ENCODE measurements at places on chromosomes 3 and 15.

DNA sequence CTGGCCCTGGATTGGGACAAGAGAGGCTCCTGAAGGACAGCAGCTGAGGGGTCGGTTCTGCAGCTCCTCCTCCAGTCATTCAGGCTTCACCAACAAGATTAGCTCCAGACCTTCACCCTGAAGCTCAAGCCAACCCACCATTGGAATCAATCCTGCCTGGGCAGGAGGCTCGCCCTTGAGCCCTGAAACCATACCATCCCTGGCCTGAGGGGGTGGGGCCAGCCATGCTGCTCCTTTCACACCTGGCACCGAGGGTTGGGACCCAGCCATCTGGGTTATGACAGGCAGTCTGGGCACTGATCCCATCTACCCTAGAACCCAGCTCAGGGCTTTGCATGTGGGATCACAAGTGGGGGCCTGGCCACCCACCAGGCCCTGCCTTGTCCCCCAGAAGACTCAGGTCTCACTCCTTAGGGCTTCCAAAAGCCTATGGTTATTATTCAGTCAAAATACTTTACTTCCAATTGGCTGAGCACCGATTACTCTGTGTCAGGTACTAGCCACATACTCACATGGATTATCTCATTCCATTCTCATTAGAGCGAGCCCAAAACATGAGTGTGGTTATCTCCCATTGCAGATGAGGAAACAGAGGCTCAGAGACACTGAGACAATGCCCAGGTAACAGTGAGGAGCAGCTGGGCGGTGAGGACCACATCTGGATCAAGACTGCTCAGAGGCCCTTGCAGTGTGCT, 3.1 kb downstream of the ABHD14B start:
- no peak for DNase-seq

GRCh38 chr3:52216585-52217408, 8.6 kb downstream of the TLR9 start:
- no peak for DNase-seq

DNA sequence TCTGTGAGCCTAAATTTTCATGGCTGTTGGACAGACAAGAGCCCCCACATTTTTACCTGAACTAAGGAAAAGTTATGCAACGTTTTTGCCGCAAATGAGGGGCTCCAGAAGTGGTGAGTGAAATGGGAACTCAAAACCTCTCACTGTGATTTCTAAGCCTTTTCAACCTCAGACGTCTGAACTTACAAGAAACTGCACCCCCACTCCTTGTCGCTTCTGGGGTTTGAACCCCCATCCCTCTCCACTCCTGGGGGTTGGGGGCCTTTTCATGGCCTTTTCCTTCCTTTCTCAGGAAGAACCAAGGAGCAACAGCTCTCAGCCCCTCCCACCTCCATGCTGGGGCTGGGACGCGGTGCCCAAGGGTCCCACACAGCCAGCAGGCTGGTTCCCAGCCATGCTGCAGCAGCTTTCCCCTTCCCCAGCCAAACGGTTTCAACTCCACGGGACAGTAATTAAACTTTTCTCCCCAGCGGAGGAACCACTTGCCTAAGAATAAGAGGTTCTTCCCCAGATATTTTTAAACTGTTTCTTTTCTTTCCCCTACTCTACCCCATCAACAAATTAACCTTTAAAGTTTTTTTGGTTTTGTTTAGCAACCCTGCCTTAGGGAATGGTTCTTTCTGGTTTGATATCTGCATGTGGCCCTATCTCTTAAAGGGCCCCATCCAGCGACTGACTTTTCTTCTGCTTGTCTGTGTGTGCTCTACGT, 387.6 kb upstream of the CBLB start:
- DNase-seq: peak; percentile 15

DNA sequence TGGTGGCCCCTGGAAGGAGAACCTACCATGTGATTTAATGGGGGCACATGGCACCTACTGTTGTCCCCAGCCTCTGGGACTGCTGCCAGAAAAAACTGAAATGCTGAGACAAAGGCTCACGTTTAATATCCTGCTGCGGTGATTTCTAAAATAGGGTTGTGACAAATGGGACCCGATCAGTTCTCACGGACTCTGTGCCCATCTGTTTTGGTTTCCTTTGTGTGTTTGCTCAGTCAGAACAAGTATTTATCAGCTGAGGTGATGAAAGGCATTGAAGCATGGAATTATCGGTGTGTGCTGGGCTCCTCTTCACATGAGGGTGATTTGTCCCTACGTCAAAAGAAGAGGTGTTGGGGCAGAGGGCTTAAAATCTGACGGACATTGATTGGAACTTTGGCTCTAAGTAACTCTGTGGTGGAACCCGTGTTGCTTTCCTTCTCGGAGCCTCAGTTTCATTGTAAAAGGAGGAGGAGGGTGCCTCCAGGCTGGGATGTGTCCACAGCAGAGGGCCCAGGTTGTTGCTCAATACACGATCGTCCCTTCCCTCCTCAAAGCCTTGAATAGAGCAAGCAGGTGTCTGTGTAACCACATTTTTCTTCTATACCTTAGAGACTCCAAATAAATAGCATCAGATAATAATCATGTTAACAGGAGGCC, 283.3 kb upstream of the RGMA start:
- no peak for DNase-seq

GRCh38 chr3:124076235-124076634, 84.3 kb upstream of the ROPN1 start:
- no peak for DNase-seq

- DNase-seq: no peak
Measured at GRCh38 chr15:45386974-45387373, 8.6 kb upstream of the GATM start.

- DNase-seq: no peak
Measured at GRCh38 chr3:159165961-159166360, 364.1 kb downstream of the MFSD1 start.

Measured in WTC11 (cell line).